ENCODE measurements at places on chromosomes 6 and 20.

DNA sequence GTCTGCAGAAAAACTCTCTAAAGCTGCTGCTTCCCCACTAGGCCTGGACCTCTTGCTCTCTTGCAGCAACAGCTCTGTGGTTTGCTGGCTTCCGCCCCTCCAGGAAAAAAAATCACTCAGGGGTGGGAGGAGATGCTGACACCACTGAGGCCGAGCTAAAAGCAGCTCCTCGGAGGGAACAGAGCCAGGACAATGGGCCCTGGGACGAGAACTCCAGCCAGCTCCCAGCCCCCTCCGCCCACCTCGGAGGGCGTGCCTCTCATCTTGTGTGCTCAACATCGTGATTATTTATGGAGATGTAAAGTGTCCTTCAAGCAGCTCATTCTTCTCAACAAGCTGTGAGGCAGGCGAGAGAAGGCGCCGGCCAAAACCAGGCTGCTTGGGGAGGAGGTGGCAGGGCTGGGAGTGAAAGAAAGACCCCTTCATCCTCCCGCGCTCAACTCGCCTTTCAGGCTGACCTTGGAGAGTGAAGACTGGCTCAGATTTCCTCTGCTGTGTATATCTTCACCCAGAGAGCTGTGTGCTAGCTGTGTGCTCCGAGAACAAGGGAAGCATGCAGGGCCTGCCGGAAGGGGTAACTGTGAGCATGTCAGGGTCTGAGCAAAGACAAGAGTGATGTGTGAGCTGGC lies 53.5 kb upstream of the LRFN2 start:
- DNase-seq = no peak

GRCh38 chr6:134683783-134684422 lies 266.0 kb downstream of the ALDH8A1 start:
- DNase-seq = no peak

GRCh38 chr20:37387519-37388269 lies 41.8 kb downstream of the SRC start:
- no peak for DNase-seq

DNA sequence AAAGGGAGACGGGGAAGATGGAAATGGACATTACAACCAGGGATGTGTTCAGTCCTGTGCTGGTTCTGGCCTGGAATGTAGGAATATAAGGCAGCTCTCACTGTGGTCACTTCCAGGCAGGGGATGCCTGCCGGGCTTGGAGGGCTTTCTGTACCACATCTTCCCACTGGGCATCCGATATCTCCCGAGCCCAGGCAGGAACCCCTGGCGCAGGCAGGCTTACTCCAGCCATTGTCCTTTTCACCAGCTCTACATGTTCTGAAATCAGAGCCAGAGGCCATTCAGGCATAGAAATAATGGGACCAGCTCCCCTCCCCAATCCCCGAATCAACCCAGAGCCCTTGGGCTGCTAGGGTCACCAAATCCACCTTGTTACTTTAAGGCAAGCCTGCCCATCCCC lies 1.4 kb downstream of the MEA1 start:
- DNase-seq = no peak

DNA sequence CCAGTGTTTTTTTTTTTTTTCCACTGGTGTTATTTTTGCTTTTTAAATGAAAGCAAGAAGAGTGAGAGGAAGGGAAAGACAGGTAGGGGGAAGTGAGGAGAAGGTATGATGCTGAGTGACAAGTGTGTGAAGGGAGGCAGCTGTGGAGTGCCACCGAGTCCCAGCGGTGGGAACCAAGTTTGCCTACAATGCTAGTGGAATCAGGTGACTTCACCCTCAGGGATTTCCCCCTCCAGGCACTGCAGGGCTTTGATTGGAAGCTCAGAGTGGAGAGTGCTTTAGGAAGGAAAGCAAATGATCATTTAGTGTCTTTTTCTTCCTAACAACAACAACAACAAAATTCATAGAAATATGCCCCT lies 120.5 kb upstream of the ENPP5 start:
- DNase-seq = no peak

- DNase-seq = no peak
These were observed 77.7 kb upstream of the ZFP64 start for GRCh38 chr20:52269321-52269720.

DNA sequence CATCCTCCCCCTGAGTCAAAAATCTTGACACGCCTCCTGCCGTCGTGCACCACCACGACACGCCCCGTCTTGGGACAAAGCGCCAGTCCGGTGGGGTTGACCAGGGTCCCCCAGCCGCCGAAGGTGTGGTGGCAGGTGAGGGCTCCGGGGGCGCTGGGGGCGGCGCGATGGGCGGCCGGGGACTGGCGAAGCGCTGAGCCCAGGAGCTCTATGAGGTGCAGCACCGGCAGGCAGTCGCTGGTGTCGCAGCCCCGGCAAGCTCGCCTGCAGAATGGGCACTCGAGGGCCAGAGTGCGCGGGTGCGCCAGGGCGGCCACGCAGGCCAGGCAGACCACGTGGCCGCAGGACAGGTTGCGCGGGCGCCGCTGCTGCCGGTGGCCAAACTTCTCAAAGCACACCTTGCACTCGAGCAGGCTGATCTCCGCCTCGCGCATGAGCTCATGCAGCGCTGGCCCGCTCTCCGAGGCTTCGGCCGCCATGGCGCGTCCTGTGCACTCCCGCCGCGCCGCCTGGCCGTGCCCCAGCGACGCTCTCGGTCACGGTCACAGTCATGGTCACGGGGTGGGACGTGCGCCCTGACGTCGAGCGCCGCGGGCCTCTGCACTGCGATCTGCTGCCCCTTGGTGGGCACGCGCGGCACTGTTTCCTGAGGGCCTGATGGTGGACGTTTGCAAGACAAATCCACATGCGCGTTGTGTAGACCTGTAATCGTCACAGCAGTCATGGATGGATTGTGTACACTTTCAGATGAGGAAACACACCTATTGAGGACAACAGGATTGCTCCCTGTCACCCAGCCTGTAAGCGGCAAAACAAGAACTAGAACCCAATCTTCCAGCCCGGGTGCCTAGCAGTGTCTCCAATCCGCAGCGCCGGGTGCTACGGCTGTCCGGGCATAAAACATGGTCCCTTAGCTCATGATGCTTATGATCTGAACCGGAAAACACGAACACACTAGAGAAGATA lies at the start of gene NHLRC1:
Gene NHLRC1 (minus strand): TSS at position 550 of the 966 bp plus-strand sequence. CDS start 71 bp downstream, at position 479.
- DNase-seq = peak; percentile 72

DNA sequence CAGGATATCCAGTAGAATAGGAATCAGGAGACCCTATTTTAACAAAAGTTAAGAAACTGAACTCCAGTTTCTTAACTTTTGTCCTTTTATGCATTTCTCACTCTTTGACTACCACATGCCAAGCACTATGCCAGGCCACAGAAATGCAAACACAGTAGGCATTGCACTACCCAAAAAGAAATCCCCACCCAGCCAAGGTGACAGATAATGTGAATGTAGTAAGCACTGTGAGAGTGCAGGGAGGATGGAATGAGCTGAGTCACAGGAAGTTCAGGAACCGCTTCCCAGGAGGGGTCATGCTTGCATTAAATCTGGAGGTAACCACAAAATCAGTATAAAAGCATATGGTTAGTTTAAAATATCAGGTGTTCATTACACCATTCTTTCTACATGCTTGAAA lies 20.1 kb upstream of the FAM83C start:
- DNase-seq = peak; percentile 22

- DNase-seq = no peak
These were observed 34.0 kb upstream of the THBS2 start for GRCh38 chr6:169287675-169288074.

DNA sequence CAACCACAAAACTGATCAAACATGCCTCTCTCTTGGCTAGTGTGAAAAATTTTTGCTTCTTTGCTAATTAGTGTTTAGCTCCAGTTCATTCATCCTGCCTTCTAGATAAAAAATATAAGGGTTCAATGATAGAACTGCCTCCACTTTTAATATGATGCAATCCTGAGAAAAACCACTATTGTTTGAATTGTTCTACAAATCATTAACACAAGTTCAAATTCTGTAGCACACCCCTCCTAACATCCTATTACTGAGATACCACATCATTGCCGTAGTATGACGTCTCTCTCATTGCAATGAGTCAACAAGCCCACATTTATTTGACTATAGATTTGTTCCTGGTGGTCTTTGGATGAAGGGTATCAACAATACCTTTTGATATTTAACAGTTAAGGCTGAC lies 365.8 kb upstream of the OPRM1 start:
- no peak for DNase-seq

DNA sequence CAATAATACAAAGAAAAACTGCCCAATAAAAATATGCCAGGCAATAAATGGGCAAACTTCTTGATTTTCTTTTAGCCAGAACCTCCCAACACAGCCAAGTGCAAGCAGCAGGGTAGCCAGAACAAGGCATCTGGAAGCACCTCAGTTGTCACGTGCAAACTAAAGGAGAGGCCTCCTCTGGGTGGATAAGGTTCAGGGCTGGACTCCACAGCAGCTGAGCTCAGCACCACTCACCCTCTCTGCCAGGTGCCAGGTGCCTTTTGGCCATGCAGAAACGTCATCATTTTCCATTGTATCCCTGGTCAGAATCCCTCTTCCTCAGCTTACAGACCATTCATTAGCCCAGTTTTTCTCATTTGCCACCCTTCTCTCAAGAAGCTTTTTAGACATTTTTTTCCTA lies 52.7 kb downstream of the SOD2 start:
- DNase-seq = no peak

- DNase-seq = no peak
These were observed 734 bp downstream of the TPBG start for GRCh38 chr6:82364087-82365015.

GRCh38 chr6:41939848-41940758 lies 1.5 kb downstream of the CCND3 start:
- DNase-seq = no peak

- DNase-seq = no peak
These were observed 112.8 kb upstream of the ARMC2 start for GRCh38 chr6:108735310-108736001.
